ENCODE measurements at places on chromosomes 7 and 10.

DNA sequence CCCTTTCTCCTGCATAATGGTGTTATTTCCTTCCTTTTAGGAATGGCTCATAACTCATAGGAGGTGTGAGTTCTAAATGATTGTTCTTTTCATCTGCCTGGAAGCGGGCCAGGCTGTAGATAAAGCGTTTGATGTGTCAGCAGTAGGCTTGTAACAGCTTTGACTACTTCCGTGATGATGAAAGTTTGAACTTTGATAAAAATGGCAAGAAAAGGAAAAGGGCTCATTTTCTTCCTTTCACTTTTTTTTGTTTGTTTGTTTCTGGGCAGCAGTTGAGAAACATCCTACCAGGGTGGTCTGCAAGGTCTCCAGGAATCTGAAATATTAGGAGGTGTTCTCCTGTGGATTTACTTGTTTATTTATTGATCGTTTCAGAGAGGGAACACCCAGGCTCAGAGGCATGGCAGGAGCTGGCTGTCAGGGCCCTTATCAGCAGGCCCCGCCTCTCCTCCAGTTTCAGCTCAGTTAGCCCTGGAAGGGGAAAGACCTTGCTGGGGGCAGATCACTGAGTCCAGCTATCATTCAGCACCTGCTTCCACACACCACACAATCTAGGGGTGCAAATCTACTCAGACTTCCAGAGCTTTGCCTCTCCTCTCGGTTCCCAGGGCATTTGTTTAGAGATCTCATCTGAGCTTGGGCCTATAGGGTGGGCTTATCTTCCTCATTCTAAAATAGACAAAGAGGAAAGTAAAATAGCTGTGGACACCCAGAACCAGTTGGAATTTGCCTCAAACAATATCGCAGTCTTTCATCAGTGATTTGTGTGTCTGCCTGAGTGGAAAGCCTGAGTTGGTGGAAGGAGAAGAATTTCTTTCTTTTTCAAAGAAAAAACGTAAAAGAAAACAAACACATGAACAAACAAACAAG lies 130.9 kb downstream of the BMPER start:
- peak; percentile 80 for DNase-seq

- no peak for DNase-seq
Observed at GRCh38 chr7:89456556-89456955, 661.0 kb upstream of the TEX47 start.

DNA sequence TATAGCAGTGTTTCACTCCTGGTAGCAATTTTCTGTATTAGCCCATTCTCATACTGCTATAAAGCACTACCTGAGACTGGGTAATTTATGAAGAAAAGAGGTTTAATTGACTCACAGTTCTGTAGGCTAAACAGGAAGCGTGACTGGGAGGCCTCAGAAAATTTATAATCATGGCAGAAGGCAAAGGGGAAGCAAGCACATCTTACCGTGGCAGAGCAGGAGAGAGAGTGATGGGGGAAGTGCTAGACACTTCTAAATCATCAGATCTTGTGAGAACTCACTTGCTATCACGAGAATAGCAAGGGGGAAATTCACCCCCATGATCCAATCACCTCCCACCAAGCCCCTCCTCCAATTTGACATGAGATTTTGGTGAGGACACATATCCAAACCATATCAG lies 131.6 kb upstream of the EFCAB10 start:
- no peak for DNase-seq

DNA sequence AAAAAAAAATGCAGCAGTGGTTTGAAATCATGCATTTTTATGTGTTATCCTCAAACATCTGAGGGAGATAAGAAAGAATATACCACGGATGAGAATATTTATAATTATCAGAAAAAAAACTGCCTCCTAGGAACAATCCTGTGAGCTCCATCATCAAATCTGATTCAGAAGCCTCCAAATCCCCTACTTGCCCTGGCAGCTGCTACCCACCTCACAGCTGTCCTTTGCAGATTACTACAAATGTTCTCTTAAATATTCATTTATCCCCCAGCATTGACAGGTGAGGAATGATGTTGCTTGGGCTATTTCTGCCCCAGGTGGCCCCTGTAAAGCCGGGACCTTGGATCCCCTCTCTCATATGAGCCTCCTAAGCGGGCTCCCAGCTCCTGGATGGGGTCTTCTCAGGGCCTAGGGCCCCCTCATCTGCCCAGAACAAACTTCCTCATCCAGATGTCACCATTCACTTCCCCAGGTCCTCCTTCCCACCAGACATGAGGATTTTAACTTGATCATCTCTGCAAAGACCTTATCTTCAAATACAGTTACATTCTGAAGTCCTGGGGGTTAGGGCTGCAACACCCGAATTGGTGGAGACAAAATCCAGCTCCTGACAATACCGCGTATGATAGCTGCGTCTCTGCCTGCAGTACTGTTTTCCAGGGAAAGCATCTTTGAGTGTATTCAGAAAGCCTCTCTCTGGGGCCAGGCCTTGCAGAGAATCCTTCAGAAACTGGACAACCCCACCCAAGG lies 81.9 kb upstream of the INSIG1 start:
- DNase-seq: no peak

GRCh38 chr7:73801577-73801976 lies 29.2 kb upstream of the CLDN4 start:
- DNase-seq: no peak

- DNase-seq: no peak
Observed at GRCh38 chr10:75782463-75783248, 351.2 kb downstream of the LRMDA start.

- no peak for DNase-seq
Observed at GRCh38 chr7:81534446-81534845, 235.4 kb downstream of the HGF start.

DNA sequence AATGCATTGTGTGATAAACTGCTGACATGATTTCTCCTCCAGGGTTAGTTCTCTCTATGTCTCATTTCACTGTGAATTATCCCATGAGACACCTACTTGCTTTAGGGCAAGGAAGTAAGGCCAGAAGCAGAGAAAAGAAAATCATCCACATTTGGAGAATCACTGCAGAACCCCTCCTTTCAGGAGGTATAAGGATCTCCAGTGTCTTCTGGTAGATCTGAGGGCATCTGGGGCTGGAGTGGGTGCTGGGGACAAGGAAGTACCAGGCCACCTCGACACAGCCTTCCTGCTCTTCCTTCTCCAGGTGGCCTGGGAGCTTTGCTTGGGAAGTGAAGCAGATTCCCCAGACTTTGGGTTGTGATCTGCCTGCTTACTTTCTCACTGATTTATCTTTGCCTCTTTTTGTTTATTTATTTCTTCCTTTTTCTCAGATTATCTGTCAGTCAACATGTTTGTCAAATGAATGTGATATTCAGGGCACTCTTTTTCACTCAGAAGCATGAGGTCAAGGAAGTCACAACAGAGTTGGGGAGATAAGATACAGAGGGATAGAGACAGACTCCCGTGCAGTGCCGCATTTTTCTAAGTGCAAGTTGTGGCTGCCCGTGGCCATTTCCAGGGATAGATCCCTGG lies 12.4 kb upstream of the CAMK2G start:
- no peak for DNase-seq

GRCh38 chr7:3300221-3300650 lies 816 bp upstream of the SDK1 start:
- DNase-seq: peak; percentile 15

All from A549 (cell line).